Fibroblast of villous mesenchyme (primary cell): ENCODE measurements at places on chromosomes 12 and 14. TPM values are rescaled to one million over a fixed set of nuclear protein-coding genes. Genes with fewer than 3 reads are reported as not detected.

DNA sequence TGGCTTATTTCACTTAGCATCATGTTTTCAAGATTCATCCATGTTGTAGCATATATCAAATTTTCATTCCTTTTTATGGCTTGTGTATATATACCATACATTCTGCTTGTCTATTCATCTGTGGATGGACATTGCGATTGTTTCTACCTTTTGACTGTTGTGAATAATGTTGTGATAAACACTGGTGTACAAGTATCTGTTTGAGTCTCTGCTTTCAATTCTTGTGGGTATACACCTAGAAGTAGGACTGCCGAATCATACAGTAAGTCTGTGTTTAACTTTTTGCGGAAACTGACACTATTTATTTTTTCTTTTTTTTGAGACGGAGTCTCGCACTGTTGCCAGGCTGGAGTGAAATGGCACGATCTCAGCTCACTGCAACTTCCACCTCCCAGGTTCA, 19.6 kb upstream of the RPS6KA5 start:
- DNase-seq, result no peak

GRCh38 chr12:79692860-79693577, 2.3 kb upstream of the PAWR start:
- DNase-seq, result peak; percentile 25

DNA sequence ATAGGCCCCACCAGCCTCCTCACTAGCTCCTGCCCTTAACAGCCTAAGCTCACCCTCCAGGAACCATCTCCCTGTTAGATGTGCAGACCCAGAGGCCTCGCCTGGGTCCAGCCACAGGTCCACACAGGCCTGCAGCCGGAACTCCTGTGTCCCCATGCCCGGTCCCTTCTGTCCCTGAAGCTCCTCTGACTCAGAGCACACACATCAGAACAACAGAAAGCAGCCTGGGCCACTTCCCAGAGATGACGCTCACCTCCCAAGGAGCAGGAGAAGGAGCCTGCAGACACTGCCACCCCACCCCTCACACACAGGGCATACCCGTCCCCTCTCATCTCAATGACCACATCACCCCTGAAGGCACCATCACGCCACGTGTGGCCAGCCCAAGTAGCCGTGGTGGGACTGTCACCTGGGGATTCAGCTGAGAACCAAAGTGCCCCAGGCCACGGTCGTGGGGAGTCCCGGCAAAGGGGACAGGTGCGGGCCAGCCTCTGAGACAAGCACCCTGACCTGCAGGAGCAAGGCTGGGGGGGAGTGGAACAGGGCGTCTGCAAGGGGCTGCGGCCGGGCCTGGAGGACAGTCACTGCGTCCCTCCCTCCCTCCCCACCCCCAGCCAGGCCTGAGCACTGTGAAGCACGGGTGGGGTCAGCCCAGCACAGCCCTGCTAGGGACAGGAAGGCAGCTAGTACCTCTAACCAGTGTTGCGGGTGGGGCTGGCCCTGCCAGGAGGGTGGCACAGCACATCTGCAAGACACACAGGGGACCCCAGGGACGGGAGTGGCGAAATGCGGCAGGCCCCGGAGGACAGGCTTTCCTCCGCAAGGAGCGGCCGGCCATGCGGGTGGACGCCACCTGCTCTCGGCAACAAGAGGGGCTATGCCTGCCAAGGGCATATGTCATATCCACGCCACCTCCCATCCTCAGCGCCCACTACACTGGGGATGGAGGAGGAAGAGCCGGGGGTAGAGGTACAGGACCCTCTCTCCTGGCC, 5.5 kb downstream of the AKT1 start:
- DNase-seq, result no peak

TAS2R9 gene
- total RNA-seq, result not detected in 2 replicates
